H1 (cell line): ENCODE measurements at places on chromosomes 12 and 14.

GRCh38 chr14:66468778-66469367, 17.3 kb upstream of the CCDC196 start:
- no peak for DNase-seq

- no peak for DNase-seq
These were observed 23.5 kb upstream of the RIMBP2 start for GRCh38 chr12:130739571-130739970.

GRCh38 chr12:29797565-29798355, 14.0 kb upstream of the TMTC1 start:
- DNase-seq = no peak

DNA sequence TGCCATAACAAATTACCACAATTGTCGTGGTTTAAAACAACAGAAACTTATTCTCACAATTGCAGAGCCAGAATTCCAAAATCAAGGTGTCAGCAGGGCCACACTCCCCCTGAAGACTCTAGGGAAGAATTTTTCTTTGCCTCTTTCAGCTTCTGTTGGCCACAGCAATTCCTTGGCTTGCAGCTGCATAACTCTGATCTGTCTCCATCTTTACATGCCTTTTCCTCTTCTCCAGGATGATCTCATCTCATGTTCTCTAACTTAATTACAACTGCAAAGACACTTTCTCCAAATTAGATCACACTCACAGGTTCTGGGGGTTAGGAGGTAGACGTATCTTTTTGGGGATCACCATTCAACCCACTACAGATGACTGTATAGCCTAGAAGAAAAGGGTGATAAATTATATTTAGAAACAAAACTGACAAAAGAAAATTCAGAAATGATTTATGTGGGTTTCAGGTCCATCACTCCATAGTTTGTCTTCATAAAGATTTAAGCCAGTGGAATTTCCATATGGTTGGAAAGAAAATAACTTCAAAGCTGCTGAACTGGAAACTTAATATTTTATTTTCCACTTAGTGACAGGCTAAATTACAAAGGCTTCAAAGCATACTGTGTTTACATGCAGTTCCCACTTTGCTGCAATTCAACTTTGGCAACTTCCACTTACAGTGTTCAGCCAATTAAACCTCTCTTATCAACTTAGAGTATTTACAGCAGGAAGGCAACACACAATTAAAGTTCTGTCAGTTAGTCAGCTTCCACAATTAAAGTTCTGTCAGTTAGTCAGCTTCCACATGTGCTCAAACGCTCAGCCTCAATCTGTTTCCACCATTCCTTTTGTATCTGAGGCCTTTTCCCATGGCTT, 213.3 kb downstream of the EPS8 start:
- DNase-seq = no peak

GRCh38 chr14:33629792-33630191, 321.1 kb downstream of the EGLN3 start:
- DNase-seq = no peak

DNA sequence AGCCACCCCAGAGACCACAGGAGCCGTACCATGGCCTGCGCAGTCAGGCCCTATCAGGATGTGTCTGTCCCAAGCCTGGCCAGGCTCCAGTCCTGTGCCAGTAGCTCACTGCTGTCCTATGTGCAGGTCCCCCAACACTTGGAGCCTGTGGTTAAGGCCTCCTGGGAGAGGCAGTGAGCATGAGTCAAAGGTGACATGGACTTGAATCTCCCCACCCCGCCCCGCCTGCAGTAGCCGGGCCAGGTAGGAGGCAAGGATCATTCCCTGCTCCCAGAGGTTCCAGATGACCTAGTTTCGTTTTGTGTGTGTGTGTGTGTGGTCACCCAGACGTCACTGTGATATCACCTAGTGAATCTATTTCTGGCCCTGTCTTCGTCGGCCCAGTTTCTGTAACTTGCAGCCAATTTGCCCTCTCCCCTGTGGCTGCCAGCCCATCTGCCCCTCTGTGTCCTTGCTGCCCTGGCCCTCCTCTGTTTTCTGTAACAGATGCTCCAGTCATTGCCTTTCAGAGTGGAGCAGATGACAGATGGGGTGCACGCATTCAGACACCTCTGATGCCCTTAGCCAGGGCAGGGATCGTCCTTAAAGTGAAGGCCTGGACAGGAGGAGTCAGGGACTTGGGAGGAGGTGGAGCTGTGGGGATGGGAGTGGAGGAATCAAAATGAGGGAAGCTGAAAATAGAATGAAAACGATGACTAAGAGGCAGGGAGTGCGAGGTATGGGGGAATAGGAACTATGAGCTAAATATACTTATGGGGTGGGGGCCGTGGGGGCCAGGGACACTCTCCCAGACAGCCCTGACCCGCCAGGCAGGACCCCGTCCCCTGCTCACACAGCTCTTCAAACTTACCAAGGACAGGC, 37.4 kb downstream of the SLC6A12 start:
- no peak for DNase-seq

- DNase-seq = no peak
These were observed 2.6 kb downstream of the BCL7A start for GRCh38 chr12:122024132-122024785.
